ENCODE measurements at places on chromosomes 11 and 22.

GRCh38 chr11:64655941-64656601, 65.1 kb downstream of the SLC22A12 start:
- no peak for DNase-seq

- DNase-seq = no peak
Observed at GRCh38 chr11:61267437-61267841, 26.5 kb downstream of the PGA5 start.

DNA sequence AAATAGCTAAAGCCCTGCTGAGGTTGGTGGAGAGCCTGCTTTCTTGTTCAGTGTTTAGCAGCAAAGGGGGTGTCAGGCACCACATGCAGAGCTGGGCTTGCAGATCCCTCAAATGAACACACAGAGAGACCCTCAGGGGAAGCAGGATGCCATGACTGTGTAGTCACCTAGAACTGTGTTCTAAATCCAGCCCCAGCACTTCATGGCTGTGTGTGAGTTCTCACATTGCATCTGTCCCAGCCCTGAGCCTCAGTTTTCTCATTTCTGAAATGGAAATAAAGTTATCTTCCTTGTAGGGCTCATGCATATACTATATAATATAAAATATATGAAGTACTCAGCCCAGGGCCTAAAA, 47.1 kb downstream of the CWC15 start:
- DNase-seq = no peak

DNA sequence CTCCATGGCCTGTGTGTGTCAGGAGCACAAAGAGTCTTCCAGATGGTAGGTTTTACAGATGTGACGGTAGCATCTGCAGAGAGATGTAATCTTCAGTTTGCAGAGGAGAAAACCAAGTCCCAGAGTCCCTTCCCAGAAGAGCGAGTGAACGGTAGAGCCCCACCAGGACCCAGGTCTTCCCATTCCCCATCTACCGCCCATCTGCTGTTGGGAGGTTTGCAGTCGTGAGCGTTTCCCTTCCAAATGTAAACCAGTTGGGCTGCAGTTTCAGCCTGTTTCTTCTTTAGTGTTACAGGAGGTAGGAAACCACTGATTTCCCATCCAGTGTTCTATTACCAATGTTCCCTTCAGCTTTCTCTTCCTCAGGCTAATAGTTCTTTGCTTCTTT, 24.0 kb downstream of the PANX1 start:
- DNase-seq = no peak

DNA sequence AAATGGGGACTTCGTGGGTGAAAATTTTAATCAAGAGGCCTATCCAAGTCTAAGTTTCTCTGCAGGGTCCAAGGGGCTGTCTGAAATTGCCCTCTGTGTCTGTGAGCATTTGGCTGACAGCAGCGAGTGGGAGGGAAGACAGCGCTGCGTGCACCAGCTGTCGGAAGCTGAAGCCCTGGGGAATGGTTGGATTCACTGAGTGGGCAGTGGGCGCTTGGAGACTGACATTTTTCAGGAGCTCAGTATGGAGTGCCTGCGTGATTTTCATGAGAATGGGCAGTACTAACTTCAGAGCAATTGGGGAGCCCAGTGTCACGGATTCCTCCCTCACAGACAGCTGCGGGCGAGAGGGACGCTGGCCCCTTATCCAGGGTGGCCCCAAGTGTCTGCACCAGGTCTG, 388.8 kb upstream of the B3GAT1 start:
- no peak for DNase-seq

GRCh38 chr22:36471341-36471821, 10.1 kb downstream of the TXN2 start:
- no peak for DNase-seq

DNA sequence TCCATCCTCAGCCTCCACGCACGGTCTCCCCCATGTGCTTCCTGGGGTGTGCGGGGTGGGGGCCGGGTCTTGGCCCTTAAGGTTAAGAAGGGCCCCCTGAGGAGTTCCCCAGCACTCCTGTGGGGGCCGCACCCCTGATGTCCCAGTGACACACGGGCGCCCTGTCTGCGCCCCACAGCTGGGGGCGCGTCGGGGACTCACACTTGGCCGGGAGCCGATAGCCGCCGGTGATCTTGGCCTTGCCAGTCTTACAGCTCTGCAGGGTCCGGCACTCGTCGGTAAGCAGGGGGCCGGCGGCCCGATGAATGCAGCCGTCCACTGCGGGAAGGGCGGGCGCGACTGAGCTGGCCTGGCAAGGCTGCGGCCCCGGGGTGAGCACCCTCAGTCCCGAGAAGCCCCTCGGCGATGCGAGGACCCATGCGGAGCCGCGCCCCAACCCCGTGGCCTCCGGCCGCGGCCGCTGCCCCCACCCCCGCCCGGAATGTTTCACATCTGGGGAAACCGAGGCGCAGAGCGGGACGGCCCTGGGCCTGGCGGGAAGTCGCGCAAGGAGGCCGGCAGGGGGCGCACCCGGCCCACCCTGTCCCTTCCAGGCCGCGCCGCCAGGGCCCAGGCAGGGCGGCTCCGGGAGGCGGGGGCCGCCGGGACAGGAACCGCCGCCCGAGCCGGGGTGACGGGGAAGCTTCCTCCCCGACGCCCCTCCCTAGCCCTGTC, 13.9 kb downstream of the OTUB1 start:
- DNase-seq = peak; percentile 65

- DNase-seq = no peak
Observed at GRCh38 chr22:46004105-46004866, 27.3 kb upstream of the WNT7B start.

DNA sequence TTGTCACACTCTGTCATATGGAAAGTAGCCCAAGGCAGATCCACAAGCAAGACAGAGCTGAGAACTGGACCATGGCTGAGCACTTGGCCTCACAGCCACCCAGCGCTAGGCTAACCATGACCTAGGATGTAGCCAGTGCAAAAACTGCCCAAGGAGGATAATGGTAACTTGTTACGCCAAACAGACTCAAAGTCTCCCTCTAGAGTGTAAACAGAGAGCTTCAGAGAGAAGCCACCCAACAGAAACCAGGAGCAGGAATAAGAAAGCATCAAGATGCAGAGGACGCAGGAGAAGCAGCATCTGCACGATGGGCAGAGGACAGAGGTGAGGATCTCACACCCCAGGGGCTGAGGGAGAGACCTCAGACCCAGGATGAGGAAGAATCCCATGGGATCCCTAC, 97.9 kb downstream of the RCN1 start:
- DNase-seq = no peak

DNA sequence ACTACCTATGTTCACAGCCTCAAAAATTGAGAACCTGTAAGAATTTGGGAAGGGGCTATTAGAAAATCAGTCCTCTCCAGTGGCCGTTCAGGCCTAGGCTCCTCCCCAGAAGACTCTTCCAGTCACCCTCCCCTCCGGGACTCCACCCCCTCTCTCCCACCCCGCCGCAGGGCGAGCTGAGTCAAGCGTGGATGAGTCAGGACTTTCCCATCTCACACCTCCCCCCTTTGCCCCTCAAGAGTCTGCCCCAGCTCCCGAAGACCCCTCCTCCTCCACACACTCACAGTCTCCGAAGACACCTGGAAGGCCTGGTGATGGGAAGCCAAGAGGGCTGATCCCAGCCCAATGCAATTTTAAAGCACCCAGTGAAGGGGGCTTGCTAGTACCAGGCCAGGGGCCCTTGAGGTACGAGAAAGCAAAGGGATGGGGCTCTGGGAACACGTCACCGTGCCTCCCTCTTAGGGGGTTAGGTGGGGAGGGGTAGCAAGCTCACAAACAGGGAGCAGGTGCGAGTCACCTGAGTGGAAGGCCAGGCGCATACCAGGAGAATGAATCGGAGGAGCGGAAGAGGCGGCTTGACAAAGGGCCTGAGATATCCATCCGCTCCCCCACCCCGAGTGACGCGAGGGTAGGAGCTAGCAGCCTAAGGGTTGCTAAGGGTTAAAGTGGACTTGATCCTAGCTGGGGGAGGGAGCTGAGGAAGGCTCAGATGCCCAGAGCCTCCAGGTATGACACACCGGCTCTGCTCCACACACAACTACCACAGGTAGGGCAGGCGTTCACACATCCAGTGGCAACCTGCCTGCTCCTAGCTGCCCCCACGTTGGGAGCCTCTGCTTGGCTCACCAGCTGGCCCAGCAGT, 13.6 kb downstream of the BCL9L start:
- peak; percentile 50 for DNase-seq

GRCh38 chr22:28017558-28017820, 98.4 kb upstream of the PITPNB start:
- no peak for DNase-seq

- no peak for DNase-seq
Observed at GRCh38 chr22:26660961-26661578, 3.7 kb downstream of the MIAT start.

DNA sequence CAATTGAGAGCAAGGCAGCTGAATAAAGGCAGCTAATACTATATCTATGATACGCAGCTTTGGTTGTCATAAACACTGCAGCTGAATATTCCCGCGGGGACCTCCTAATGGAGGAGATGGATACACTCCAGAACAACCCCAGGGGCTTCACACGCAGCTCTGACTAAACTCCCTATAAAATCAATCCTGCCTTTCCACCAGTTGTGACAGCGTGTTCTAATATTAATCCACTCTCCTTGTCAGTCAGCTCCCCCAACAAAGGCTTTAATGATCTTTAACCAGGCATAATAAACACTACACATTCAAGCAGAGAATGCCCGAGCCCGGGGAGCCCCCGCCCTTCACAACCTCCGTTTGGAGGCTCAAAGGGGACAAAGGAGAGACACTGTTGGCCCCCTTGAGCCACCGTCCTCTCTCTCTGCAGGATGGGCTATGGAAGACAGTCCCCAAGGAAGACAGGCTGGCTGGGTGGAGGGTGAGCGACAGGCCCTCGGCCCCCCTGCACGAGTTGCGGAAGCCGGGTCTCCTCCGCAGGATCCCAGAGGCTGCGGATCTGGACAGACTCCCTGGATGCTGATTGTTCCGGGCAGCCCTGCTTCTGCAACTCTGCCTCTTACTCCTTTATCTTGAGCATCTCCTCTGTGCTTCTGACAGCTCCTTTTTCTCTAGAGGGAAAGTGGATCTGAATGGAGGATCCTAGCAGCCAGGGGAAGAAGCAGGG, 565.2 kb downstream of the BUD13 start:
- DNase-seq = no peak

- DNase-seq = no peak
Observed at GRCh38 chr11:117202386-117203068, 3.4 kb downstream of the TAGLN start.

- no peak for DNase-seq
Observed at GRCh38 chr11:114257621-114258558, 38.3 kb upstream of the NNMT start.

Data from activated T-helper 1 cell treated with anti-CD3 and anti-CD28 coated beads, Interleukin-2, amount 50 U/mL, for 16 hours (primary cell).